ENCODE measurements at places on chromosomes 12 and 14.

DNA sequence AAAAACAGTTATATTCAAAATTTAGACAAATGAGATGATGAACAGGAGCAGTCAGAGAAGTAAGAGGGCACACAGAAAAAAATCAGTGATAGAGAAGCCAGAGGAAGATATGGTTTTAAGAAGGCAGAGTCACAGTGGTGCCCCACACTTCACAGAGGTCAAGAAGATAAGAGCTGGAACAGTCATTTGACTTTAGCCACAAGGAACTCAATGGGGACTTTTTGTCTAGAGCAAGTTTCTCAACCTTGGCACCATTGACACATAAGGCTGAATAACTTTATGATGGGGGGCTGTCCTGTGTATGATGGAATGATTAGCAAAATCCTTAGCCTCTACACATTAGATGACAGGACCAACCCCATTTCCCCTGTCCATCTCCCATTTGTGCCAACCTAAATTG is 172.8 kb upstream of the PLEKHG7 start:
- DNase-seq: no peak

DNA sequence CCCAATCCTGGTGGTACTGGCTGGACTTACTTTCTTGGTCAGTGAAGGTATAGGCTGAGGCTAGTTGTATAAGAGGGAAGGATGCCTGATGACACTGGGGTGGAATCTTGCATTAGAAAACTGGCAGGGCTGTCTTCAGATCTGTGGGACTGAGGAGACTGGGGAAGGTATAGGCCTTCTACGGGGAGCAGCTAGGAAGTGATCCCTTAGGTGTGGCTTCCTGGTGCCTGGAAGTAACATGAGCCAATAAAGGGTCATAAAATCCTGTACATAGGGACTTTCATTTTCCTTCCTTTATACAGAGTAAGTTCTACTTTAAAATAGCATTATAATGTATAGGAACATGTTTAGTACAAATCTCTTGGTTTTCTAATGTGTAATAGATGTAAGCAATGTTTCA is 716.8 kb downstream of the LRFN5 start:
- no peak for DNase-seq

- DNase-seq: peak; percentile 27
Observed at GRCh38 chr14:84128050-84128449, 1401.9 kb upstream of the FLRT2 start.

DNA sequence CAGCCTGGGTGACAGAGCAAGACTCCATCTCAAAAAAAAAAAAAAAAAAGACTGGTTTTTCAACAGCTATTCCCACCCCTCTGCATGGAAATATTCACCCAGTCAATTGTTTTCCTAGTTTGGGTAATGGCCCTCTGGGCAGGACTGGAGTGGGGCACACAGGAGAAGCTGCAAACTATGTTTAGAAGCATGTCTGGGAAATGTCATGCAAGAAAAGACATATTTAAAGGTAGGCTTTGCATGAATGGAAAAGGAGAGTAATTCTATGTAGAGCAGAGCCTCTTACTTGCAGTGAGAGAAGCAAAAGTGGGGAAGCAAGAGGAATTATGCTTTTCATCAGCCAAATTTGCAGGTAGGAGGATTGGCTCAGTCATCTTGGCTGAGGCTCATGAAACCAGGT is 276.5 kb upstream of the PLEKHG7 start:
- no peak for DNase-seq

All from pulmonary artery endothelial cell (primary cell).